Bronchial epithelial cell (primary cell): ENCODE measurements at places on chromosomes 16 and 17. TPM values are rescaled to one million over a fixed set of nuclear protein-coding genes. Genes with fewer than 3 reads are reported as not detected.
A peak's percentile ranks its signal among the peaks of the same experiment; 100 is the strongest.

DNA sequence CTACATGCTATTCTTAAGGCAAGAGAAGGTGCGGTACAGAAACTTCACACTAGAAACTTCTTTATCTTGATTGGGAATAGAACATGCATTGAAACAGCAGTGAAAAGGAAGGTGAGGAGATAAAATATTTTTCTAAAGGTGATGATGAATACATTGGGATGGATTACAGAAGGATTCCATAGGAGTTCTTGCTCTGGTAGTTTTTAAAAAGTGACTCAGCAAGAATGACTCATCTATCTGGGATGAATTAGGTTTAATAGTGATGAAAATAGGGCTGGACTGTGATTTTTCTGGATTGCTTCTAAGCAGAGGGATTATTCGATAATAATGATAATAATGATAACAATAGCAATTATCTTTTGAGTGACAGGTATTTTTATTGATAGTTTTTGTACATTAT, 65.6 kb upstream of the HS3ST4 start:
- DNase-seq, result peak; percentile 15

DNA sequence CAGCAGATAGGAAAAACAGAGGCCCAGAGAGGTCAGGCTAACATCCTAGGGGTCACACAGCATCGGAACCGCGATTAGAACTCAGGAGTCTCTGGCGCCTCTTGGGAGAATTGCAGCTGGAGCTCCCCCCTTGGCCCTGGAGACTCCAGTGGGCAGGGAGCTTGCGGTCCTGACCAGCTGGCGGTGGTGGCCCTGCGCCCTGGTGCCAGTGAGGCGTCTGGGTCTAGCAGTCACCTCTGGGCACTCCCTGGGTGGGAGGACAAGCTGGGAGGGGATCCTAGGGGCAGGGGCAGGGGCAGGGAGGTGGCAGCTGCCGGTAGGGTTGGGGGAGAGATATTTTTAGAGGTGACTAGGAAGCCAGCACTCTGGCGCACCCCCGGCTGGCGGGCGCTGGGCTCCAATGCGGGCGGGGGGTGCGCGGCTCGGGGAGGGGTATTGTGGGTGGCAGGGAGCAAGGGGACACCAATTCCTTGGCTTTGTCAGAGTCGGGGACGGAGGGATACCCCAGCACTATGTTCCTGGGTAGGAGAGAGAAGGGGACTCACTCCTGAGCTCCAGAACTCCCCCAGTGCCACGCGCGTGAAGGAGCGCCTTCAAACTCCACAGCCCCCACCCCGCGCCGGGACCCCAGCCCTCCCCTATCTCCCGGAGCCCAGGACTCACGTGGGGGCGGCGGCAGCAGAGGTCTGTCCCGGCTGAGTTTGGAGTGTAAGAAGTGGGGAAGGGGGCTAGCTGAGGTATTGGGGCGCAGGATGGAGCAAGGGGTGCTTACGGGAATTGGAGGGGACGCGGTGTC, 584 bp downstream of the PHOSPHO1 start:
- no peak for DNase-seq

DNA sequence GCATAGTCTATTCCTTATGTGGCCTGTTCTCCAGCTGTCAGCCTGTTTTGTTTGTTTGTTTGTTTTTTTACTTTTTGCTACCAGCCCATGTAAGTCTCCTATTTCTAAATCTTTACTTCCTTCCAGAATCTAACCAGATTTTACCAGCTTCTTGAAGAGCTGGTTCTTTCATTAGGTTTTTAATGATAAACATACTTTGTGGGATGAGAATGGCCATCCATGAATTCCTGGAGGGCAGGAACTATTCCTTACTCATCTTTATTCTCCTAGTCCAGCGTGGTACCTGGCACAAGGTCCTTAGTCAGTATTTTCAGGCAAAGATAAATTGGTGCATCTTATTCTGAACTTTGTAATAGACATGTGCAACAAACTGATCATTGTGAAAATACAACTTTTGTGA, 17.3 kb downstream of the RSPRY1 start:
- DNase-seq, result no peak

SPNS3 gene
- total RNA-seq, result 0.26 TPM in 1 of 2 replicates, not detected in the other

DNA sequence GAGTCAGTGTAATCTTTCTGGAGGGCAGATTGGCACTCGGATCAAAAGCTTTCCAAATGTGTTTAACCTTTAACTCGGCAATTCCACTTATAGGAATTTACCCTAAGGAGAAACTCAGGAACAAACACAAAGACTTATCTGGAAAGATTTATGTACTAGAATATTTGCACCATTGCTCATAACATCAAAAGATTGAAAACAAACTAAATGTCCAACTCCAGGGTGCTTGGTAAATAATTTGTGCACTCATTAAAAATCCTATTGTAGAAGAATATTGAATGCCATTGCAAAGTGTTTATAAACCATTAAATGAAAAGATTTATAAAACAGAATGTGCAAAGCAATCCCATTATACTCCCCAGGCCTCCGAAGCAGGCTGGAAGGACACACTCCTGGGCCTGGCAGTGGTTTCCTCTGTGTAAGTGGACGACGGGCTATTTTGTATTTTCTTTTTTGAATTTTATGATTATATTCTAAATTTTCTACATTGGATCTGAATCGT, 18.7 kb upstream of the RBFOX3 start:
- no peak for DNase-seq

DNA sequence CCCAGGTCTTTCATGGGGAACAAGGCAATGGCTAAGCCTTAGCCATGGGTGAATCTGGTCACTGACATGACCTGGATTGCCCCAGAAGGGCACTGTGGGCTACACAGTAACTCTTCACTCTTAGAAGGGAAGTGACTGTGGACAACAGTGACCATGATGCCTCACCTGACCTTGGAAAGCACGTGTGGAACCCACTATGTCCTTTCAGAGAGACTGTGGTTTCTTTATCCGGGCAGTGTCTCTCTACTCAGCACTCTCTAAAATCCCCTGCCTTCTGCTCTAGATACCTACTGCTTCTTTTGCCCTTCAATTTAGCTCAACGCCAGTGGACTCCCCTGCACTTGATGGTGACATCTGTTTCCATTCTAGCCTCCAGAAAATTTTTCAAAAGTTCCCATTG, 66.1 kb upstream of the ANKFN1 start:
- DNase-seq, result no peak

DNA sequence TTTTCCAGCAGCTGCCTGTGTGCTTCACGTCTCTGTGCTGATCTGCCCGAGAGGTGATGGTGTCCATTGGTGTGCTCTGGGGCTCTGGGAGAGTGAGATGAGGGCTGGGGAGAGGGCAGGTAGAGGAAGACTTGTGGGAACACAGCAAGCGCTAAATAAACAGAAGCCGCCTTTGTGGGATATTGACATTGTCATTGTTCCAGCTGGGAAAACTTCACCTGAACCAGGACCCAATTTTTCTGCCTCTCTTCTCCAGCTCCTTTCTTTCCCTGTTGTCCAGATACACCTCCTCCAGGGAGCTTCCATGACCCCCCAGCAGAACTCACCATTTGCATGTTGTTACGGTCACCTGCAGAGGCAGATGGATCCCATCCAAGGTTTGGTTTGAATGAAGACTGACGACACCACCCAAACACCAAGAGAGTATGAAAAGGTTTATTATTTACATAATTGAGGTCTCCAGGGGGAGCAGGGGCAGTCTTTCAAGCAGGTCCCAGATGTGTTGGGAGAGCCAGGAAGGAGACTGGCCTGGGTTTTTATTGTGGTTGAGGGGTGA, 3.6 kb upstream of the ITGA3 start:
- DNase-seq, result no peak

GRCh38 chr17:66675273-66675990, 159.5 kb upstream of the CACNG5 start:
- DNase-seq, result peak; percentile 33

LGALS9B gene
- under 0.01 and 0.26 TPM in 2 replicates for total RNA-seq

GRCh38 chr16:53123747-53124146, 69.0 kb downstream of the CHD9 start:
- no peak for DNase-seq

DNA sequence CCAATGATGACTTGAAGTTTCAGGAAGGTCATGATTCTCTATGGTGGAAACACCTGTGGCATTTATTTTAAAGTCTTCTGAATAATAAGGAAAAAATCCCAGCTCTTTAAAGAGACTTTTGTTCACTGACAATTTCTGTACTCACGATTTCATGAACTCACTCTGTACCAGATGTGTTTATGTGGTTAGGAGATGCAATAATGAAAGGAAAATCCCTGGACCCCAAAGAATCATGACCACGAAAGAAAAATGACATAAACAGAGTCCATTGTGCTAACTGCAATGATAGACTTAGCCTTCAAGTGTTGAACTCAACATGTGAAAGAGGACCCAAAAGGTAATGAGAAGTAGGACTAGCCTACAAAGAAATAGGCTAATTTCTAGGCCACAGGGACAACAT, 947.5 kb downstream of the CDH11 start:
- DNase-seq, result no peak

- DNase-seq, result no peak
Measured at GRCh38 chr17:35127751-35128514, 6.5 kb downstream of the FNDC8 start.
